Stomach (tissue), 19 donors: ENCODE measurements at places on chromosomes 3 and 15. TPM values are rescaled to one million over a fixed set of nuclear protein-coding genes. Genes with fewer than 3 reads are reported as not detected.
A peak's percentile ranks its signal among the peaks of the same experiment; 100 is the strongest.

- DNase-seq = no peak
- no peaks in the 10 kb centered on the region for H3K36me3 ChIP-seq
- H3K27ac ChIP-seq = peak overlapping the region; percentile 14
Observed at GRCh38 chr3:66577426-66578203, 76.8 kb upstream of the LRIG1 start.

DNA sequence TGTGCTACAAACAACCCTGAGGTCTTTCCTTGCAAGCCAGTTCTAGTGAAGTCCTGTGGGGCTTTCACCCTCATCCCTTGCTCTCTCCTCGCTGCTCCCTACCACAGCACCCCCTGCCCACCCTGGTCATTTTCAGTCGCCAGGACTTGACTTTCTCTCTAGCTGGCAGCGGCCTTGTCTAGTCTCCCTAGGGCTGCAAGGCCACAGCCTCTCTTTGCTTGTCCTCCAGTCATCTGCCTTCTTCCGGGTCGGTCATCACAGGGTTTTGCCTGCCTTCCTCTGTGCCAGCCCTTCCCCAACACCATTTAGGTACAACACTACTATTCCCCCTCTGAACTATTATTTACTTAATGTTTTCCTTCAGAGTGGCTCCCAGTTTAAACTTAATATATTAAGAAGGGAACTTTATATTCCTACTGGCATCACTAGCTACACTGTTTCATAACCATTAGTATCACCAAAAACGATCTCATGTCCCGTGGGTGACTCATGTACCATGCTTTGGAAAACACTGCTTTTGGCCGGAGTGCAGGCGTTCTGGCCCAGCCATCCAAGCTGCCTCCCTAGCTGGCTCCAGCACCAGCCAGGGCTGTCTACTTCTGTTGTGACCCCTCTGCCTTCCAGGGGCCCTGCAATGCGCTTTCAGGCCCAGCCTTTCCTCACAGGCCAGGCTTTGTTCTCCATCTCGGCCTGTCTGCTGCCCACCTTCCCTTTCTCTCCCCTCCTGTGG, 21.4 kb downstream of the FAH start:
- H3K4me1 ChIP-seq = peaks cover 23% of the 10 kb centered on the region
- H3K4me3 ChIP-seq = no peak overlapping the region
- no peak overlapping the region for H3K27ac ChIP-seq
- H3K36me3 ChIP-seq = peaks cover 33% of the 10 kb centered on the region
- no peaks in the 10 kb centered on the region for H3K27me3 ChIP-seq

The TEX55 gene
- total RNA-seq = not detected

DNA sequence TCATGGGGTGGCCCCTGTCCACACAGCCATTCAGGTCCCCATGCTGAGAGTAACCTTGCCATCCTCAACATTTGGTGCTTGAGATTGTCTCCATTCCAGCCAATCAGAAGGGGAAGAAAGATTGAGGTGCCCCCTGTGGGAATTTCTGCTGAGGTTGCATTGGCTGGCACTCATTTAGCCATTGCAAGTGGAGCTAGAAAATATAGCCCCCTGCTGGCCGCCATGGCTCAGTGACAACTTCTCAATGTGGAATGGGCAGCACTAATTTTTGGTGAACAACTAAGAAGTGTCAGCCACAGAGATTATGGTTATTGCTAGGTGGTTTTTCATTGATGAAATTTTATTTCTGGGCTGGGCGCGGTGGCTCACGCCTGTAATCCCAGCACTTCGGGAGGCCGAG, 22.0 kb downstream of the COL6A6 start:
- no peak overlapping the region for H3K4me3 ChIP-seq
- no peak overlapping the region for H3K27ac ChIP-seq
- H3K27me3 ChIP-seq = no peaks in the 10 kb centered on the region

- no peak for DNase-seq
- H3K4me3 ChIP-seq = no peak overlapping the region
- no peak overlapping the region for H3K27ac ChIP-seq
- H3K4me1 ChIP-seq = no peaks in the 10 kb centered on the region
Observed at GRCh38 chr3:5811016-5811415, 623.5 kb downstream of the EDEM1 start.

The PPARG gene
- 85.2 TPM for total RNA-seq

GRCh38 chr15:75902129-75902557, 1.5 kb upstream of the FBXO22 start:
- H3K4me1 ChIP-seq = peaks cover 12% of the 10 kb centered on the region
- no peaks in the 10 kb centered on the region for H3K27me3 ChIP-seq
- H3K27ac ChIP-seq = no peak overlapping the region
- H3K4me3 ChIP-seq = no peak overlapping the region
- H3K36me3 ChIP-seq = peaks cover 6% of the 10 kb centered on the region

GRCh38 chr3:21672303-21672702, 78.7 kb downstream of the ZNF385D start:
- no peaks in the 10 kb centered on the region for H3K27me3 ChIP-seq
- no peak overlapping the region for H3K27ac ChIP-seq
- DNase-seq = peak; percentile 21
- H3K4me1 ChIP-seq = no peaks in the 10 kb centered on the region
- no peak overlapping the region for H3K4me3 ChIP-seq

DNA sequence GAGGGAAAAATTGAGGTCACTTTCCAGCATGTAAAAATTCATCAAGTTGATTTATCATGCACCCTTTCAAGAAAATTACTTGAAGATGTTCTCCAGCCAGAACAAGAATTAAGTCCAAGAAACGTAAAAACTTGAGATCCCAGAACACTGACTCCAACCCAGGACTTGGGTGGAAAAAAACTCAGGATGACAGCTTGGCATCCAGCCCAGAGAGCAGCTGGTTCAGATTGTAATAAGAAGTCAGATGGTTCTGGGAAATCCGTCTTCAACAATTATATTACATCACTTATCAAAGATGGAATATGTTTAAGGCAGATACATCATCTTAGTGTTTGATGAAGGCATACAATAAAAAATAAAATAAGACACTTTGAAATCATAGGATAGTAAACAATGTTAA, 23.0 kb upstream of the DNAJC13 start:
- no peak overlapping the region for H3K4me3 ChIP-seq
- peak; percentile 69 for DNase-seq
- no peaks in the 10 kb centered on the region for H3K4me1 ChIP-seq
- H3K36me3 ChIP-seq = no peaks in the 10 kb centered on the region
- no peaks in the 10 kb centered on the region for H3K27me3 ChIP-seq

The IL17RB gene
- 2.5 TPM for total RNA-seq

- peaks cover 27% of the 10 kb centered on the region for H3K4me1 ChIP-seq
- no peak overlapping the region for H3K4me3 ChIP-seq
- H3K27ac ChIP-seq = peak overlapping the region; percentile 43
- H3K36me3 ChIP-seq = no peaks in the 10 kb centered on the region
Observed at GRCh38 chr3:138785951-138786350, 48.8 kb downstream of the PIK3CB start.

- no peaks in the 10 kb centered on the region for H3K36me3 ChIP-seq
- H3K27ac ChIP-seq = no peak overlapping the region
- peak; percentile 12 for DNase-seq
Observed at GRCh38 chr3:20975188-20975651, 775.8 kb downstream of the ZNF385D start.

GRCh38 chr15:84611631-84612030, 10.8 kb downstream of the ZSCAN2 start:
- H3K4me3 ChIP-seq = no peak overlapping the region
- peaks cover 12% of the 10 kb centered on the region for H3K4me1 ChIP-seq
- H3K27ac ChIP-seq = no peak overlapping the region
- no peak for DNase-seq
- H3K36me3 ChIP-seq = peaks cover 26% of the 10 kb centered on the region

DNA sequence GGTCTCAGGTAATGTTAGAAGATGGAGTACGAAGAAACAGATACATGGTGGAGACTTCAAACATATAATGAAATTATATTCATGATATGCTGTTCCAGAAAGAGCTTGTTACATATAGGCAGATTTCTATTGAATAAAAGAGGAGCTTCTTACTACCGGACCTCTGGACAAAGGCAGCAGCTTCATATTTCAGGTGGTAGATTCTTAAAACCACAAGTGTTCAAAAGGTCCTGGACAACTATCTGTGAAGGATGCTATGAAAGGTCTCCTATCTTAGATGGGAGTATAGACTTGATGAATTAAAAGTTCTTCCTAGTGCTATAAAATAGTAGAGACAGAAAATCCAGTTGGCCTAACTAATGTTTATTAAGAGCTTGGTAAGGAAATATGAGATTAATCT, 43.2 kb downstream of the MYLK start:
- no peaks in the 10 kb centered on the region for H3K36me3 ChIP-seq
- H3K27ac ChIP-seq = no peak overlapping the region
- no peak for DNase-seq
- no peak overlapping the region for H3K4me3 ChIP-seq

The SIDT1 gene
- 2.7 TPM for total RNA-seq

The RHOA gene
- 107 TPM for total RNA-seq

The TRPM1 gene
- total RNA-seq = not detected

The CLDN16 gene
- not detected for total RNA-seq

DNA sequence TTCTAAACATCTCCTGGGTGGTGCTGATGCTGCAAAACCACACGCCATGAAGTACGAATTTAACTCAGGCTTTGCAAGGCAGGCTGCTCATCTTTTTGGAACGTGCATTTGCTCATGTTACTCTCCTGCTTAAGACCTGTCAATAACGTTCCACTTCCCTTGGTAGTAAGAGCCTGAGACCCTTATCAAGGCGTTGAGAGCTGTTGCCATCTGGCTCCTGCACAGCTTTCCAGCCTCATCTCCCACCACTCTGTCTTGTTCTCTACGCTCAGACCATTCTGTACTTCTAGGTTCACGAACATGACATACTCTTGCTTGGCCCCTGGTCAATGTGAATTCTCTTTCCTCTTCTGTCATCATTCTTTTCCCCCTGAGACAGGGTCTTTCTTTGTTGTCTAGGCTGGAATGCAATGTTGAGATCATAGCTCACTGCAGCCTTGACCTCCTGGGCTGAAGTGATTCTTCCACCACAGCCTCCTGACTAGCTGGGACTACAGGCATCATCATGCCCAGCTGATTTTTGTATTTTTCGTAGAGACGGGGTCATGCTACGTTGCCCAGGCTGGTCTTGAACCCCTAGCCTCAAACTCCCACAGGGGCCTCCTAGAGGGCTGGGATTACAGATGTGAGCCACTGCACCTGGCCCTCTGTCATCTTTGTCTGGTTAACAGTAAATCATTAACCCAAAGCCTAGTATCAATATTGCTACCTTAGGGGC, 202.8 kb downstream of the CADPS start:
- H3K4me1 ChIP-seq = no peaks in the 10 kb centered on the region
- H3K27me3 ChIP-seq = no peaks in the 10 kb centered on the region
- no peaks in the 10 kb centered on the region for H3K36me3 ChIP-seq
- no peak overlapping the region for H3K4me3 ChIP-seq
- H3K27ac ChIP-seq = no peak overlapping the region

The TTC23 gene
- 25.0 TPM for total RNA-seq

The OSBPL10 gene
- total RNA-seq = 2.3 TPM

GRCh38 chr15:57285386-57285785, 90.9 kb upstream of the CGNL1 start:
- H3K36me3 ChIP-seq = peaks cover 94% of the 10 kb centered on the region
- no peak overlapping the region for H3K4me3 ChIP-seq
- no peaks in the 10 kb centered on the region for H3K27me3 ChIP-seq
- H3K27ac ChIP-seq = no peak overlapping the region
- no peaks in the 10 kb centered on the region for H3K4me1 ChIP-seq

DNA sequence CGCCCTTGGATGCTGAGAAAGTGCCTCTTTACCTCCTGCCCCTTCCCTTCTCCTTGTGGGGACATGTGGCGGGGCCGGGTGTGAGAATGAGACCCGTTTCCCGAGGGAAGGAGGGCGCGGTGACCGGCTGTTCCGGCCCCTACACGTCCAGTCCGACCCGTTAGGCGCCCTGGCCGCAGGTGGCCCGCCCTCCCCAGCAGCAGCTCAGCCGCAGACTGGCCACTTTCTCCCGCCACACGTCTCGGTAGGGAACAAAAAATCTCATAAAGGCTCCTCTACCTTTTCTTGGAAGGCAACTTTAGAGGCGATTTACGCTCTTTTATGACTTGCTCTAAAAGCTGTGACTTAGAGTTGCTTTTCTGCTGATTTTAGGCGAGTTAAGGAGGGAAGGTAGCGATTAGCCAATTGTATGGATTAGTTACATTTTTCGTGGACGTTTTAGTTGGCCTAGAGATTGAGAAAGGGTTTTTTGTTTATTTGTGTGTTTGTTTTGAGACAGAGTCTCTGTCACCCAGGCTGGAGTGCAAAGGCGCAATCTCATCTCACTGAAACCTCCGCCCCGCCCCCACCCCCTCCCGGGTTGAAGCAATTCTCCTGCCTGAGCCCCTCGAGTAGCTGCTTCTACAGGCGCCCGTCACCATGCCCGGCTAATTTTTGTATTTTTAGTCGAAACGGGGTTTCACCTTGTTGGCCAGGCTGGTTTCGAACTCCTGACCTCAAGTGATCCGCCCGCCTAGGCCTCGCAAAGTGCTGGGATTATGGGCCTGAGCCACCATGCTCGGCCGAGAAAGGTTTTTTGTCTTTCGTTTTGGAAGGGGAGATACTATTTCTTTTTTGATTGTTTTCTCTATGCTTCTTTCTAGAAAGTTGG, 8.3 kb upstream of the PGPEP1L start:
- peak overlapping the region; percentile 84 for H3K27ac ChIP-seq
- DNase-seq = peak; percentile 34
- H3K36me3 ChIP-seq = no peaks in the 10 kb centered on the region
- peak overlapping the region; percentile 70 for H3K4me3 ChIP-seq

GRCh38 chr3:31710123-31710803, 177.5 kb downstream of the STT3B start:
- no peak overlapping the region for H3K27ac ChIP-seq
- H3K4me1 ChIP-seq = peaks cover 2% of the 10 kb centered on the region
- peak; percentile 56 for DNase-seq
- H3K36me3 ChIP-seq = no peaks in the 10 kb centered on the region
- no peaks in the 10 kb centered on the region for H3K27me3 ChIP-seq

The SEMA3F gene
- total RNA-seq = 31.2 TPM

The KIF15 gene
- total RNA-seq = 2.3 TPM
